ENCODE measurements at places on chromosomes 1 and 21.

DNA sequence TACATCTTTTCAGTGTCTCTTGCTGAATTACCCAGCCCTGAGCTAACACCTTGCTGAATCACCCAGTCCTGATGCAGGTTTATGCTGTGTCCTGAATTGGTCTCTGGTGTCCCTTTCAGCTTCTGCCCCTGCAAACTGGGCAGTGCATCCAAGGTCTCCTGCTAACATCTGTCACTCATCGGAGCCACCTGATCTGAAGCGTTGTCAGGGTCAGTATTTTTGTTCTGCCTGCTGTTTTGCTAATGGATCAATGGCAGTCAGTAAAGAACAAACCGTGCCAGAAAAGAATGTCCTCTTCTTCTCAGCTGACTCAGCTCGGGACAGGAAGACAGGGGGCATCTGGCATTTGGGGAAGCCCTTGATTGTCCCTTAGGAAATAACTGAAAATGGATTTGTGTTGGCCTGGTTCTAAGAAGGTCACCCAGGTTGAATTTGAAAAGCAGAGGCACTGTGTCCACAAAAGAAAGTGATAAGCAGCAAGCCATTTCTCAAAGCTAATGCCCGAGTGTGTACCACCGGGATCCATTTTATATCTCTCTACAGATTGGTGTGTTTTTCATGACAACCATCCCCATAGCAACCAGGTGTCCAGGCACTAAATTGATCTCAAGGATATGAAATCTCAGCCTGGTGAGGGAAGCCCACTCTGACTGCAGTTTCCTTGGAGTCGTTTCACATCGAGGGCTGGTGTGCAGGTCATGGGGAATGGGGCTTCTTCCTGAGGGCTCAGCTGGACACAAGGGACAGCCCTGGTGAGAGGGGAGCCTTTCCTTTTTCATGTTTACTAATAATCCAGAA is 109.7 kb upstream of the IRF2BP2 start:
- DNase-seq: no peak

DNA sequence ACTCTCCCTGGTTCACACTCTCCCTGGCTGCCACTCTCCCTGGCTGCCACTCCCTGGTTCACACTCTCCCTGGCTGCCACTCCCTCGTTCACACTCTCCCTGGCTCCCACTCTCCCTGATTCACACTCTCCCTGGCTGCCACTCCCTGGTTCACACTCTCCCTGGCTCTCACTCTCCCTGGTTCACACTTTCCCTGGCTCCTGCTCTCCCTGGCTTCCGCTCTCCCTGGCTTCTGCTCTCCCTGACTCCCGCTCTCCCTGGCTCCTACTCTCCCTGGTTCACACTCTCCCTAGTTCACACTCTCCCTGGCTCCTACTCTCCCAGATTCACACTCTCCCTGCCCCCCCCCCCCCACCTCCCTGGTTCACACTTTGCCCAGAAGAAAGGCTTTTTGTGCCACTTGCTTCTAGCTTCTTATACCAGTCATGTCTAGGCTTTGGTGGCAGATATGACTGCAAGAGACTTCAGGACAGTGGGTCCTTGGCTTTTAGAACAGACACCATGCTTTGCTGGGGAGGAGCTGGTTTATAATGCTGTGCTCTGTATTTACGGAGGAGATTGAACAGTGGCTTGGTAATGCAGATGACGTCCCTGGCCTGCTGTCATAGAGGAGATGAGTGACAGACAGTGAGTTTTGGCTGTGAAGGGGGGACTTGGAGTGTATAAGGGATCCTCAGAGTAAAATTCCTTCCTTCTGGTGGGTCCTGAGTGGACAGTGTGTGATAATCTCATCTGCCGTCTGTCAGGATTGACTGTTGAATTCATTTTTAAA is 17.0 kb downstream of the COQ8A start:
- DNase-seq: no peak

- no peak for DNase-seq
Observed at GRCh38 chr1:57898531-57898930, 474.7 kb upstream of the DAB1 start.

DNA sequence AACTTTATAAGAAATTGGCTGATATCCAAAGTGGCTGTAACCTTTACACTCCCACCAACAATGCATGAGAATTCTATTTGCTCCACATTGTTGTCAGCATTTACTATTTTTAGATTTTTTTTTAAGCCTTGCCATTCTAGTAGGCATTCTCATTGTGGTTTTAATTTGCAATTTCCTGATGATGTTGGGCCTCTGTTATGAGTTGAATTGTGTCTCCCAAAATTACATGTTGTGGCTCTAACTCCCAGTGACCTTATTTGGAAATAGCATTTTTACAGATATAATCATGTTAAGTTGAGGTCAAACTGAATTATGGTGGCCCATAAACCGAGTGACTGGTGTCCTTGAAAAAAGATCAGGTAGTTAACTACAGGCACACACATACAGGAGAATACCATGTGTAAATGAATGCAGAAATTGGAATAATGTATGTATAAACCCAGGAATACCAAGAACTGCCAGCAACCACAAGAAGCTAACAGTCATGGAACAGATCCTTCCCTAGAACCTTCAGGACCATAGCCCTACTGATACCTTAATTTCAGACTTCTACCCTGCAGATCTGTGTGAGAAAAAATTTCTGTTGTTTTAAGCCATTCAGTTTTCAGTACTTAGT is 348.8 kb upstream of the DAB1 start:
- DNase-seq: no peak

DNA sequence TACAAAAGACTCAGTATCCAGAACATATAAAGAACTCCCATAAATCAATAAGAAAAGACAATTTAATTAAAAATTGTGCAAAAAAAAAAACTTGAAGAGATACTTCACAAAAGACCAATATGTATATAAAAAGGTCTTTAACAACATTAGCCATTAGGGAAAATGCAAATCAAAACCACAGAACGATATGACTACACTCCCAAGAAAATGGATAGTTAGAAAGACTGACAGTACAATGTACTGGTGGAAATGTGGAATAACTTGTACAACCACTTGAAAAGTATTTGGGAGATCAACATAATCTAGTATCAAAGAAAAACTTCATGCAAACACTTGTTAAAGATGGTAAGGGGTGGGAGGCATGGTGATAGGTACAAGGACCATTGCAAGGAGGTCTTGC is 3.9 kb upstream of the CLCA1 start:
- no peak for DNase-seq

DNA sequence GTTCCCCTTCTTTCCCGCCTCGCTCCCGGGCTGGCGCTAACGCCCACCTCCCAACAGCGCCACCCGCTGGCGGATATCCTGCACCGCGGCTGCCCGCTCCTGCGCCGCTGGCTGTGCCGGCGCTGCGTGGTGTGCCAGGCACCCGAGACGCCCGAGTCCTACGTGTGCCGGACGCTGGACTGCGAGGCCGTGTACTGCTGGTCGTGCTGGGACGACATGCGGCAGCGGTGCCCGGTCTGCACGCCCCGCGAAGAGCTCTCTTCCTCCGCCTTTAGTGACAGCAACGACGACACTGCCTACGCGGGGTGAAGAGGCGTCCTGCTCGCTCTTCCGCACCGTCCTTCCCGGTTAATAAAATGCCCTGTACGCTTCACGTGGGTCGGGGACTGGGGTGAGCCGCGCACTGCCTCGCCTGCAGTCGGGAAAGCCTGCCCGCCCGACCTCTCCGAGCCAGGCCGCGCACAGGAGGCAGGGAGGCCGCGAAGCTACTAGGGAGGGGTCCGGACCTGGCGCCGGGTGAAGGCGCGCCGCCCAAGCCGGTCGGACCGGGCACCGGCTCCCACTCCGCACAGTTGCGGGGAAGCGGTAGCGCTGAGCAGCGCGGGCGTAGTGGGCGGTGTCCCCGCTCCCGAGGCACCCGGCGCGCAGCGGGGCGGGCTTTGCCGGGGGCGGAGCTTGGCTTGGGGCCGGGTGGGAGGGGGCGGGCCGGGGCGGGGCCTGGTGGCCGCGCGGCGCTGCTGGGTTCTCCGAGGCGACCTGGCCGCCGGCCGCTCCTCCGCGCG is at the start of gene ADAM15:
Gene ADAM15 (plus strand): TSS at position 757 of the 782 bp plus-strand sequence. CDS start 71 bp downstream, outside the sequence.
- peak; percentile 75 for DNase-seq

DNA sequence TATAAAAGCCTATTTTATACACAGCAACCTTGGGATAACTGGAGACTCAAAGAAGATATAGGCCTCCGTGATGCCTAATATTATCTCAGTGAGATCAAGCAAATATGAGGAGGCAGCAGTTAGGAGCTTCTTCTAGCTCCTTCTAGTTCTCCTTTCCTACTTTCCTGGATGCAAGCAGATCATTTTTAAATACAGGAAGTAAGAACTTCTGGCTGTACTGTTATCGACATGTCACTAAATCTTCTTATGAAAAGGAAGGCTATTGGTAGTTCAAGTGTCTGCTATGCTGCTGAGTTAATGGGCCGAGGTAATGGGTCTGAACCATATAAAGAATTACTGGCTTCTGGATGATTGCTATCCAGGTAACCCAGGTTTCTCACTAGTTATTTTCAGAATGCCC is 15.9 kb downstream of the HSPA13 start:
- DNase-seq: no peak

- no peak for DNase-seq
Observed at GRCh38 chr1:110185181-110185580, 24.9 kb upstream of the KCNC4 start.

DNA sequence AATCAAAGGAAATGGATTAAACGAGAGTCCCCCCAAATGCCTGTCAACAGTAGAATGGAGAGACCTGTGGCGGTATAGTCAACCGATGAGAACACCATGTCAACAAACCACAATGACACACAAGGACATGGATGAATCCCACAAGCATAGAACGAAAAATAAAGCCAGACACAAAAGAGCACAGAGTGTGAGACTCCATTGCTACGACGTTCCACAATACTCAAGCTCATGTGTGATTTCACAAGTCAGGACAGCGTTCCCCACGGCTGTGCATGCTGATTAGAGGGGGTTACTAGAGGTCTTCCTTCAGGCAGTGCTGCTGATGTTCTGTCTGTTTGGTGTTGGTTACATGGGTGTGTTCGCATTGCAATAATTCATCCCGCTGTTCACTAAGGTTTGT is 5.8 kb upstream of the PLA2G2D start:
- no peak for DNase-seq

DNA sequence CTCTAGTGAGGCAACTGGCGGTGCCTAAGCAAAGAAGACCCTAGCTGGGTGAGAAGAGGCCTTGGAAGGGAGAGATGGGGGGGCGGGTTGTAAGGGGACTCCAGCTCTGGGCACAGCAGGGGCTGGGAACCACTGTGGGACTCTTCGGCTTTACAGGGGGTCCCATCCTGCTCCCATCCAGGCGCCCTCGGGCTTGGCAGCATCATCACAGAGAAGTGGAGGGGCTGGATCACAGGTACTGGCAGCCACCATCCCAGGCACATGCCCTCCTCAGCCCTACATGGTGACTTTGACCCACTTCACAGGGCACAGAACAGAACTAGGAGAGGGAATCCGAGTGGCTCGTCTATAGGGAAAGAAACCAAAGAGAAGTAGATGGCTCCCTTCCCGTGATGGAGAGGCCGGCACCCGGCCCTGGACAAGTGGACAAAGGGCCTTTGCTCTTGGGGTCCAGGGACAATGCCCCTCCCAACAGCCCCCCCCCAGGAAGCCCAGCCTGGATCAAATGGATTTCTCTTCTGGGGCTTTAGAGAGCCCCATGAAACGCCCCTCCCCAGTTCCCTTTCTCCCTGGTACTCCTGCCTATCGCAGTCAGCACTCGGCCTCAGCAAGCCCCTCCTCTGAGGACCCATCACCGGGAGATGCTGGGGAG is 54.0 kb upstream of the ECE1 start:
- DNase-seq: no peak

DNA sequence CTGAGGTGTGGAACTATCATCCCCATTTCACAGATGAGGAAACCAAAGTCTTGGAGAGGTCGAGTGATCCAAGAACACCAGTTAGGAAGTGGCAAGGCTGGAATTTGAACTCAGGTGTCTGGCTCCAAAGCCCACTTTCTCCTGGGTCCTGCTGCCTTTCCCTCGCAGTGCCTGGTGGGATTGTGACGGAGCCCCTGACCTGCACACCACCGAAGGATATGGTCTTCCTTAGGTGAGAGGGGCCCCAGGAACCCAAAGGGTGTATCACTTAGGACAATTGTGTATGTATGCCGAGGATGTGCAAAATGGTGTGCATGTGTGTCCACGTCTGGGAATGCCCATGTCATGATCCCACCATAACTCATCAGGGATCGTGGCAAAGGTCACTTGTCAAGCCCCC is 392.7 kb downstream of the MATN1 start:
- DNase-seq: no peak

DNA sequence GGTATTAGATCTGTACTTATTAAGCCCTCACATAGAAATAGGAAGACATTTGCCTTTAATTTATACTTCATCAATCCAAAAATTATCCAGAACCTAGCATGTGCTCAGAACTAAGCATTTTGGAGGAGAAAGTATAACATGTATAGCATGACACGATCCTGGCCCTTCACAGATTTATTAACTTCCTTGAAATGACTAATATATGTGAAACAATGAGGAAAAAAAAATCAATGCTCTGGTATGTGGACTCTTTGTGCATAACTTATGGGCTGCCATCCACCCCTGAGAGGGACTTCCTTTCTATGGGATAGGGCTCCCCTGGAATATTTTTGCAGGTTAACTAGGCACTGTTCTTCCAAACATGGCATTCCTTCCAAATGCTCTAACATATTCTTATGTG is 36.6 kb downstream of the CCDC185 start:
- DNase-seq: no peak

- no peak for DNase-seq
Observed at GRCh38 chr21:17082843-17083483, 429.9 kb upstream of the CXADR start.

DNA sequence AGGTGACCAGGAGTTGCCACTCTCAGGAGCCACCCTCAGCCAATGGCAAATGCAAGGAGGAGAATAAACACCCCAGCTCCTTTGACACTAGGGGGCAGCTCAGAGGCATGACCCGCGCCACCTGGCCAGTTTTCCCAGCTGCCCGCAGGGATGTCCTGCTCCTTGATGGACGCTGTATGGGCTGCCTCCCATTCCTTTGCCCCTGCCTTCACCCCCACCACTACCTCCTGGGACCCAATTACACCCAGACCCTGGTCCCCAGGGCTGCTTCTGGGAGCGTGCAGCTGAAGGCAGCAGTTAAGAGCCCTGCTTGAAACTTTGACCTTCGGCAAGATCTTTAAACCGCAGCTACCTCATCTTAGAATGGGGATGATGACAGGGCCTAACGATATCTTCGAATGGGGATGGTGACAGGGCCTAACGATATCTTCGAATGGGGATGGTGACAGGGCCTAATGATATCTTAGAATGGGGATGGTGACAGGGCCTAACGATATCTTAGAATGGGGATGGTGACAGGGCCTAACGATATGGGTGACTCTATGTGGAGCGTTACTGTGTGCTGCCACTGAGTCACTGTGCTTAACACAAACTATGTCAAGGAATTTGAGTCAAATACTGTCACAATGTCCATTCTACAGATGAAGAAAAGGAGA is 163.0 kb upstream of the KAZN start:
- DNase-seq: no peak

- no peak for DNase-seq
Observed at GRCh38 chr1:58340185-58340584, 206.3 kb downstream of the OMA1 start.
